ENCODE measurements at places on chromosomes 2 and 18.

DNA sequence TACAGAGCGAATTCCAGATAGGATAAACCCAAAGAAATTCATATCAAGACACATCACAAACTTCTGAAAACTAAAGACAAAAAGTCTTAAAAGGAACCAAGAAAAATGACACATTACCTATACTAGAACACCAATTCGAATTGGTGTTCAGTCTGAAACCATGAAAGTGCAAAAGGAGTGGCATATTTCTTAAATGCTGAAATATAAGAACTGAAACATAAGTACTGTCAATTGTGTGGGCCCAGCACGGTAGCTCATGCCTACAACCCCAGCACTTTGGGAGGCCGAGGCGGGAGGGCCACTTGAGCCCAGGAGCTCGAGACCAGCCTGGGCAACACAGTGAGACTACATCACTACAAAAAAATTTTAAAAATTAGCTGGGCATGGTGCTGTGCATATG, 43.4 kb downstream of the TMEM131 start:
- no peak for DNase-seq

DNA sequence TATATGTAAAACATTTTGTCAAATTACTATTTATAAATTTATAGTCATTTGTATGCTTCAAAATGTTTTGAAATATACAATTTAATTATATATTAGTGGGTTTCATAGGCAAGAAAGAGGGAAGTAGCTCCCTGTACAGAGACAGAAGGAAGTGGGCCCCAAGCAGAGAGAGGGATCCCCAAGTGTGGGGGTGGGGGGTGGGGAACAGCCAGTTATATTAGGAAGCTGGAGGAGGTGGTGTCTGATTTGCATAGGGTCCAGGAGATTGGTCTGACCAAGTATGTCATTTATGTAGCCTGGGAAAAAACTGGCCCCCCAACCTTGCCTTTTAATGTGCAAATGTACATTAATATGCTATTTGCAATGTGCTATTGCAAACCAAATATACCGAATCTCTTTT, 76.5 kb upstream of the ZSWIM2 start:
- DNase-seq, result no peak

- DNase-seq, result no peak
These were observed 110.5 kb upstream of the AGAP1 start for GRCh38 chr2:235383272-235383843.

DNA sequence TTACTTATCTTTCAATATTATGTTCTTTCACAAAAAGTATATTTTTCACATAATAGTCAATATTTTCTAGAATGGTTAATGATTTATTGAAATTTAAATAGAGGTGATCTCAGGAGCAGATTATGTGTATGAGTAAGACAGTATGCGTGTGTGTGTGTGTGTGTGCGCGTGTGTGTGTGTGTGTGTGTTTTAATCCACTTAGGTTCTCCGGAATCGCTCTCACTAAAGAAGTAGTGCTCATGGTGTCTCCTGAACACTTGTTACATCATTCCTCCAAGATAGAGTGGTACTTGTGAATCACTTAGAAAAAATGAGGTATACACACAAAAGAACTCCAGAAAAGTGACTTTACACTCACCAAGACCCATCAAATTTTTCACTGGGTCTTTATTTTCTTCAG, 91.0 kb upstream of the KCNH7 start:
- DNase-seq, result peak; percentile 15

DNA sequence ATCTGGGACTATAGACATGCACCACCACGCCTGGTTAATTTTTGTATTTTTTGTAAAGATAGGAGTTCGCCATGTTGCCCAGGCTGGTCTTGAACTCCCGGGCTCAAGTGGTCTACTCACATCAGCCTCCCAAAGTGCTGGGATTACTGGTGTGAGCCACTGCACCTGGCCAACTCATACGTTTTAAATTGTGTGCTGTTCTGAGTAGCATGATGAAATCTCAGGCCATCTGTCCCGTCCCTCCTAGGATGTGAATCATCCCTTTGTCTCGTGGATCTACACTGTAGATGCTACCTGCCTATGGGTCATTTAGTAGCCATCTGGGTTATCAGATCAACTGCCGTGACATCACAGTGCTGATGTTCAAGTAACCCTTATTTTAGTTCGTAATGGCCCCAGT, 38.5 kb upstream of the RMP24 start:
- no peak for DNase-seq

GRCh38 chr2:232886632-232887031, 16.6 kb downstream of the SNORC start:
- DNase-seq, result no peak

DNA sequence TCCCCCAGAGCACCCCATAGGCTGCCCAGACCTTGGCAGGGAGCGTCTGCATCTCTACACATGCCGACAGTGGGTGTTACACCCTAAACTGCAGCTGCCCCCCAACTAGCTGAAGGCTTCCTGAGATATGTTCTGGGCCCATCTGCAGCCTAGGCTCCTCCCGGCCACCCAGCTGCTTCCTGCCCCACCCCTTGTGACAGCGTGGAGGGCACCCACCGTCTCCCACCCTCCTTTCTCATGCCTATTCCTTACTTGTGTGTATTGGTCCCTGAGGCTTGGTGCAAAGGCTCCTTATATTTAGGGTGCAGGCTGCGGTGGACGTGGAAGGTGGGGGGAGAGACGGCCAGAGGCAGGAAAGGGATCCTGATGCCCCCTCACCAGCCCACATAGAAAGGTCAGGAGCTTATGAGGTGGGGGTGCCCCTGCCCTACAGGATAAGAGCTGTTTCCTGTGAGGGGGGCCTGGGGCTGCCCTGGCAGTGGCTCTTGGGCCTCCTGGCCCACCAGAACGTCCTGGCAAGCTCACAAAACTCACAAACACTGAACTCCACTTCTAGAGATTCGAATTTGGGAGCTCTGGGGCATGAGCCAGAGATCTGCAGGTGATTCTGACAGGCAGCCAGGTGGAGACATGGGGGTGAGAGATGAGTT, 7.3 kb upstream of the PROM2 start:
- DNase-seq, result no peak

DNA sequence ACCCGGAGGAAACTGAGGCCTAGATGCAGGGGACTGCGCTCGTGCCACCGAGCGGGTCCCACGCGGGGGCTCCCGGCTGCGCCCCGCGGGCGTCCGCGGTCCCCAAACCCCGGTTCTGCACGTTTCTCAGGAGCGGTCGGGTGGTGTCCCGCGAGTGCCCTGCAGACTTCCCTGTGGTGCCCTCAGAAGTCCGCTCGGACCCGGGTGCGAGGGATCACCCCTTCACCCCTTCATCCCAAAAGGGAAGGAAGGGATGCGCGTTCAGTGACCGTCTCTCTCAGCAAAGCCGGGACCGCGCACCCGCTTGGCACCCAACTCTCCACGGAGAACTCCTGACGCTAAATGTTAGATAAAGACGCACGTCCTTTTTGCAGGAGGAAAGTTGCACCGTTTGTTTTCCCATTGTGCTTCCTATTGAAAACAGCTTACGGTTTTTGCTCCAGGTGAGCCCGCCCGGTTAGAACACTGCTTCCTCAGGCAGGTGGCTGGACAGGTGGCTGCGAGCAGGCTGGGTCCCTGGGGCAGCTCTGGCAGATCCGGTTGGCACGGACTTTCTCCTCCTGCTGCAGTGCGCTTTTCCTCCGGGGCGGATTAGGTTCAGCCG, 779 bp downstream of the DGKD start:
- peak; percentile 67 for DNase-seq

DNA sequence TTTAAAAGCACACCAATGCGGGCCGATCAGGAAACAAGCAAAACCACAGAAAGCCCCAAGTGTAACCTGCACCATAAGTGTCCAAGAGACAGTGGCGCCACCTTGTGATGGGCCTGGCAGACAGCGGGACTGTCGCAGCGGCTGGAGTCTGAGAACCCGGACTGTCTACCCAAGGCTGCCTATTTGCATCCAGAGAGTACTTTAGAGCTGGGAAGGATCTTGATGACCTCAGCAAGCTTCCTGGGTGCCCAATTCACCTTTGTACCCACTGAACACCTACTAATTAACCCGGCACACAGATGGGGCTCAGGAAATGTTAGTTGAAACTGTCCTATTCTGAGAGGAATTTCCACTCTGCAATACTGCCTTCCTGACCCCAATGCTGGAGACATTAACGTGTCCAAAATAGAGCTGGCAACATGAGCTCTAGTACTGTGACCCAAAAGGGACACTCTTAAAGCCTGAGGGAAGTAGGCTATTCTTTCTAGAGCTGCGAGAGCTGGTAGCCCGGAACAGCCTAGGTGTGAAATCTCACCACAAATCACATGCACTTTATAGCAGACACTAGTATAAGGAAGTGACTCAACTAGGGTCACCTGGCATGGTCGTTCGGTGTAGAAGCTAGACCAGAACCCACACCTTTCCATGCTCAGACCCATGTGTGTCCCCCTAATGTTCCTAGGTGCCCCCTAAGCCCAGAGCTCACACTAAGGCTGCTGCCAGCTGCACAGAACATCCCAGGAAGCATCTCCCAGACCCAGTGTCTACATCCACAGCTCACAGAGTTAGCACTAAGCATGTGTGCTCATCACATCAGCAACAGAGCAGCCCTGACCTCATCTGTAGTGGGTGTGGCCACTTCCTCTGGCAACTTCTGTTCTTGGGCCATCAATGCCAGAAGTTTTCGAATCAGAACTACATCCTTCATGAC, 25.4 kb downstream of the POLR1A start:
- DNase-seq, result peak; percentile 55

- no peak for DNase-seq
These were observed 65.6 kb downstream of the ATP8B1 start for GRCh38 chr18:57737400-57738060.

- no peak for DNase-seq
These were observed 8.4 kb upstream of the ZNF521 start for GRCh38 chr18:25360301-25360899.

DNA sequence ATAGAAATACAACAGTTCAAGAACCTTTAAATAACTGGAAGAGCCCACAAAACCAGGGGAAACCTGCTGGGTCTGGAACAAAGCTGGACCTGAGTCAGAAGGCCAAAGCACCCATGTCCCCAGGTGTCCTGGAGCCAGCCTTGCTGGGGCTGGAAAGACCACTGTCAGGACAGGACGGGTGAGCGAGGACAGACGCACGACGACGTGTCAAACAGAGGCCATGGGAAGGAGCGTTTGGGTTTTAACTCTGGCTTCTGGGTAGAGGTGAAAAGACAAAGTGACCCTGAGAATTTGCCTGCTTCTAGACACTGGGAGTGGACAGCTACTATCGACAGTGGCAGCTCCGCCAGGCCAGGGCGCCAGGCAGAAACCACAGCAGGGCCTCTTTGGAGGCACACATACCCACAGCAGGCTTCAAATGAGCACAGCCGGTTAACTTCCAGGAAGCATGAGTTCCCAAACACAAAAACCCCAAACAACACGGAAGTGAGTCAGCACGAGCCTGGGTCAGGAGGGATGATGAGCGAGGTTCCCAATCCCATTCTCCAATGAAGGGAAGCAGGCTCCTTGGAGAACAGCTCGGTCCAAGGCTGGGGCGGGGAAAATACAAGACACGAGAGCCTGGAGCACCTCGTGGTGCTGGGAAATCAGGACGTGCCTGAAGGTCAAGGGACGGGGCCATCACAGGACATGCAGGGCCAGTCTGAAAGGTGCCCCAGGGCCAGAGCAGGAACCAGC, 208.0 kb downstream of the TWIST2 start:
- no peak for DNase-seq

- DNase-seq, result peak; percentile 5
These were observed 31.8 kb downstream of the RNU4ATAC start for GRCh38 chr2:121562269-121563176.

DNA sequence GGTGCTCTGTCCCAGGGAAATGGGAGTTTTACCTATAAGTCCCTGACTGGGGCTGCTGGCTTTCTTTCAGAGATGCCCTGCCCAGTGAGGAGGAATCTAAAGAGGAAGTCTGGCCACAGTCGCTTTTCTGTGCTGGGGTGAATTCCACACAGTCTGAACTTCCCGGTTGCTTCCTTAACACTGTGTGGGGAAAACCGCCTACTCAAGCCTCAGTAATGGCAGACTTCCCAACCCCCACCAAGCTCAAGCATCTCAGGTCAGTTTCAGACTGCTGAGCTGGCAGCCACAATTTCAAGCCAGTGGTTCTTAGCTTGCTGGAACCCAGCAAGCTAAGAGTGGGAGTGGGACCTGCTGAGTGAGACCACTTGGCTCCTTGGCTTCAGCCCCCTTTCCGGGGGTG, 54.9 kb downstream of the NUP35 start:
- no peak for DNase-seq

- DNase-seq, result no peak
These were observed 13.5 kb upstream of the EPAS1 start for GRCh38 chr2:46283693-46284092.

DNA sequence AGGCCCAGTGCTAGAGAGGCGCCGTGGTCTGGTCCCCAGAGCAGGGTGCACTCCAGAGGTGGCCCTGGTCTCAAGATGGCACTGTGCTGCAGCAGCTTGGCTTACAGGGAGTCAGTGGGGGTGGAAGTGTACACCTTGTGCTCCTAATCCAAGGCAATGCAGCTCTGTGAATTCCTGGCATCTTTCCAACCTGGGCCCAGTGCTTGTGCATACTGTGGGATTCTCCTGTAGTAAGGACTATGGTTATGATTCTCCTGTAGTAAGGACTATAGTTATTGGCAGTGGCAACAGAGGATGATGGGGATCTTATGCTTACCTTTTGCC, 616.7 kb upstream of the REG3G start:
- peak; percentile 7 for DNase-seq

DNA sequence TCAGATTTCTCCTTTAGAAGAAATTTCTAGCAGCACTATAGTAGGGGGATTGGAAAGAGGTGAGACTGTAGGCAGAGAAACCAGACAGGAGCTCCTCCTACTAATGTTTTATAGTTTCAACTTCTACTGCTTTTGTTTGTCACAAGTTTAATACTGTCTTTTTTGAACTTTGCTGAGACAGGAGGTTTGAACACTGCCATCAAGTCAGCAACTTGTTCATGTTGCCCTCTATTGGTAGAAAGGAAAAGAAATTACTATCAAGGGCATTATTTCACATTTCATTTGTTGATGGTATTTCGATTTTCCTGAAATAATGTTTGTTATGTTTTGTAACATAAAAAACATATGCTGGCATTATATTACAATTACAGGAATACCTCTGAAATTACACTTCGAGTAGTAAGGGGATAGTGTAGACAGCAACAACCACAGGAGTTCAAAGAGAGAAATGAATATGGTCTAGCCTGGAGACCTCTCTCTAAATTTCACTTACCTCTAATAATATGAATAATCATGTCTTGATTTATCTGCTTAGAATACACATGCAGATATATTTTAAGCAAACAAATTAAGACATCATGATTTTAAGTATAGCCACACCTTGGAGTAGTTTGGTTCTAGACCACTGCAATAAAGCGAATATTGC, 12.4 kb upstream of the CCDC88A start:
- DNase-seq, result no peak

DNA sequence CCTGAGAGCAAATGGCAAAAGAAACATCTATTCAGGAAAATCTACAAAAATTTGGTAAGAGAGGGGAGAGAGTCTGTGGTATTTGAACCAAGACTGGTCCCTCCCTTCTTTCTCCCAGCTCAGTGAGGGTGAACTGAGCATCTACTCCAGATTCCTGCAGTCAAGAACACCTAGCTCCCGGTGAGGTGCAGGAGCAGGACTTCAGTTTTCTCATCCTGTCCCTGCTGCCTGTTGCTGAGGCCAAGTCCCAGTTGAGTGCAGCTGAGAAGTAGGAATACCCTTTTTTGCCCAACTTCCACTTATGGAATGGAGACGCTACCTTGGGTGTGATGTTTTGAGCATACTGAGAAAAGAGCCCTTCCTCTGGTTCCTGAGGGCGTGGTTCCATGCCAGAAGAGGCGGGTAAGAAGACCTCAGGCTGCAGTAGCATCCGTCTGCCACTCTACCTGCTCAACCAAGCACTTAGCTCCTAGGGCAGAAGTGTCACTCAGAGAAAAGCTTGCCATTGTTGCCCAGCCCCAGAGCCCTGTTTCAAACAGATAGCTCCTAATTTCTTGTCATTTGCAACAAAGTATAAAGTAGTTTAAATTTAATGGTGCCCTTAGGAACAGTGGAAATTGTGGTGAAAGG, 112.9 kb downstream of the SOS1 start:
- no peak for DNase-seq
